ENCODE measurements at places on chromosomes 6 and 20.

DNA sequence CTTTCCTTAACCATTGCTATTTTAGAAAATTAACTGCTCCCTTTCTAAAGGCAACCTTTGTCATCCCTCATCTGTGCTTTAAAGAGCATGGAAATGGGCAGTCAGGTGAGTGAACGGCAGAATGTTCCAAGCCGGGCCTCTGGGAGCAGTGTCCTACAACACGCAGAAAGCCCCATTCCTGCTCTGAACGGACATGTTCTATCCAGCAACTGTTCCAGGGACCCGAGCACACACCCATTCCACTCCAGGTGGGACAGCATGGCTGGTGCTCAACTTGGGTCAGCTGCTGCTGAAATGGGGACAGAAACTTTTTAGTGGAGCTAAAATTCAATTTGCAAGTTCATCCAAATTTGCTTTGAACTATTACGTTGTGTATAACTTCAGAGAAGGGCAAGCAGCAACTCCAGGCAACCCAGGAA lies 26.7 kb downstream of the DIDO1 start:
- DNase-seq = no peak

- DNase-seq = peak; percentile 34
These were observed 40.1 kb upstream of the DYNLRB1 start for GRCh38 chr20:34475979-34476736.

DNA sequence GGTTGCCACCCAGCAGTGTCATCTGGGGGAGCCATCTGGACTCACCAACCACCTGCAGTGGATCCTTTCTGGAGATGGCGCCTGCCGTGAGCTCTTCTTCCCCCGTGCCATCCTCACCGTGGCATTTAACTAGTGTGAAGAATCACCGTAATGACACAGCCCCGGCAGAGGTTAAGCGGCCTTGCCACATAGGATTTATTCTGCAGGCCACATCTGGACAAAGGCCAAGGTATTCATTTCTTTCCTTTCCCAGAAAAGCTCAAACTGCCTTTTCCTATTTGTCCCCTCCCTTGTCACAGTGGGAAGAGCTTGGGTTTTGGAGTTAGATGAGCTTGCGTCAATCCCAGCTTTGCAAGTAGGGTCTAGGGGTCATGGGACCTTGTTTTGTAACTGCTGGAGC lies 88.4 kb downstream of the PXDC1 start:
- DNase-seq = no peak

- DNase-seq = no peak
These were observed 98.7 kb upstream of the RIPOR2 start for GRCh38 chr6:25034431-25034921.

GRCh38 chr6:146770965-146771735 lies 172.4 kb downstream of the ADGB start:
- DNase-seq = peak; percentile 100

GRCh38 chr6:167551628-167552257 lies 226.9 kb downstream of the TTLL2 start:
- no peak for DNase-seq

- DNase-seq = peak; percentile 93
These were observed 15.1 kb downstream of the ACSS1 start for GRCh38 chr20:25042531-25043498.

- DNase-seq = peak; percentile 4
These were observed 94.3 kb upstream of the BHLHE23 start for GRCh38 chr20:63100926-63101699.

GRCh38 chr6:27755768-27756167 lies 156.4 kb downstream of the OR2B2 start:
- DNase-seq = no peak

GRCh38 chr6:75084018-75084417 lies 121.8 kb downstream of the COL12A1 start:
- DNase-seq = no peak

DNA sequence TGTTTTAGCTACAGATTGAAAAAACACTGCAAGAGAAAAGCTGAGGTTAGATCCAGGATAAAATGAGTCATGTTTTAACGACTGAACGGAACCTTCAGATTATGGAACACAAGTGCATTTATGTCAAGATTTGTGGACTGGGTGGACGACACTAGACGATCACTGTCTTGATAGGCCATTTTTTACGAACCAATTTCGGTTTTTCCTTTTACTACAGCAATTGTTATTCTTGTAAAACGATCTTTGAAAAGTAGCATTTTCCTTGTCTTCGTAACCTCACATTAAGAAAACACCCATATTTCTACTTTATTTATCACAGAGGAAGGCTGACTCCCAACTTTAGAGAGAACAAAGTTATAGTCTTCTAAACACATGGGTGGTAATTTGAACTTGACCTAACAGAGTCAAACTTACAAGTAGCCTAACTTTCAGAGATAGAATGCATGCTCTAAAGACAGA lies 294.2 kb upstream of the TCF21 start:
- DNase-seq = no peak

GRCh38 chr6:164927288-164928056 lies 381.9 kb downstream of the C6orf118 start:
- DNase-seq = peak; percentile 53

GRCh38 chr20:38304845-38305447 lies 990 bp downstream of the BPI start:
- peak; percentile 69 for DNase-seq

GRCh38 chr20:728256-728944 lies 39.9 kb downstream of the SLC52A3 start:
- DNase-seq = peak; percentile 84

DNA sequence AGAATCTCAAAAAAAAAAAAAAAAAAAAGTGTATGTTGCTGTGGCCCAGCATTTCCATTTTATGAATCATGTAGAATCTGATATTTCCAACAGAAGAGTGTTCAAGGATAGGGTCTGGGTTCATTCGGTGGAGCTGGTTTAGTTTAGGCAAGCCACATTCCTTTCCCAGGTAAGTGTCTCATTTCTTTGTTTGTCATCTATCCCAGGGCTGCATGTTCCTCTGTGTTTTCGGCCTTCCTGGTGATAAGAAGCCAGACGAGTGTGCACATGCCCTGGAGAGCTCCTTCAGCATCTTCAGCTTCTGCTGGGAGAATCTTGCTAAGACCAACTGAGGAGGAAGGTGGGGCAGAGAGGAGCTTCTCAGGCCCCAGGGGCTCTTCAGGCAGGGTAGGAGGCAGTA lies 38.2 kb downstream of the NFYA start:
- DNase-seq = no peak

DNA sequence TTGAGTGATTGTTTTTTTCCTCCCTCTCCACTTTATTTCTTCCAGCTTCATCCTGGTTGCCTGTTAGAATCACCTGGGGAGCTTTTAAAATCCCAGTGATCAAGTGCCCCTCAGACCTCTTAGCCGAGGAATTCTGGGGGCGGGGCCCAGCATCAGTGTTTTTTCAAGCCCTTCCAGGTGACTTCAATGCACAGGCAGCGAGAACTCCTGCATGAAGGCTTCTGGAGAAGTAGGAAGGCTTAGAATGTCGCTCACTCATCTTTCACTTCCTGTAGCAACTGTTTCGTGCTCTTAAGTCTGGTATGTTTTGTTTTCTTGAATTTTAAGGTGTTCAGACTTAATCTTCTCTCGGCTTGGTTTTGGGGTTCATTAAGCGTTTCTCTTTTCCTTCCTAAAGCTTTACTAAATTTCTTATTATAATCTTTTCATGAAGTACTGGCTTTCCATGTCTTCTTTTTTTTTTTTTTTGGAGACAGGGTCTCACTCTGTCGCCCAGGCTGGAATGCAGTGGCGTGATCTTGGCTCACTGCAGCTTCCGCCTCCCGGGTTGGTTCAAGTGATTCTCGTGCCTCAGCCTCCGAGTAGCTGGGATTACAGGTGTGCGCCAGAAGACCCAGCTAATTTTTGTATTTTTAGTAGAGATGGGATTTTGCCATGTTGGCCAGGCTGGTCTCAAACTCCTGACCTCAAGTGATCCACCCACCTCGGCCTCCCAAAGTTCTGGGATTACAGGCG lies 30.9 kb upstream of the TULP1 start:
- no peak for DNase-seq

DNA sequence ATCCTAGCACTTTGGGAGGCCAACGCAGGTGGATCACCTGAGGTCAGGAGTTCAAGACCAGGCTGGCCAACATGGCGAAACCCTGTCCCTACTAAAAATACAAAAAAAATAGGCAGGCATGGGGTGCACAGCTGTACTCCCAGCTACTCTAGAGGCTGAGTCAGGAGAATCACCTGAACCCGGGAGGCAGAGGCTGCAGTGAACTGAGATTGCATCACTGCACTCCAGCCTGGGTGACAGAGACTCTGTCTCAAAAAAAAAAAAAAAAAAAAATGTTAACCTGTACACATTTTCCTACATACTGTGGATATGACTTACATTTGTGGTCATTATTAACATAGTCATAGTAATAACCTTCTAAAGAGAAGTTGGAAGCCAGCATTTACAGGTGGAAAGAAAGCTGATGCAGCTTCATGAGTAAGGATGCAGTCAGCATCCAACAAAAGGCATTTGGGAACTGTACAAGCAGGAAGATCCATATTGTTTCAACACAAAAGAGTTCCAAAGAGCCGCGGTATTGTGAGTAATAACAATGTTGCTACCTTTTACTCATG lies 186.2 kb downstream of the GPX5 start:
- DNase-seq = peak; percentile 39

- no peak for DNase-seq
These were observed 52.0 kb downstream of the CDC5L start for GRCh38 chr6:44439270-44440045.

DNA sequence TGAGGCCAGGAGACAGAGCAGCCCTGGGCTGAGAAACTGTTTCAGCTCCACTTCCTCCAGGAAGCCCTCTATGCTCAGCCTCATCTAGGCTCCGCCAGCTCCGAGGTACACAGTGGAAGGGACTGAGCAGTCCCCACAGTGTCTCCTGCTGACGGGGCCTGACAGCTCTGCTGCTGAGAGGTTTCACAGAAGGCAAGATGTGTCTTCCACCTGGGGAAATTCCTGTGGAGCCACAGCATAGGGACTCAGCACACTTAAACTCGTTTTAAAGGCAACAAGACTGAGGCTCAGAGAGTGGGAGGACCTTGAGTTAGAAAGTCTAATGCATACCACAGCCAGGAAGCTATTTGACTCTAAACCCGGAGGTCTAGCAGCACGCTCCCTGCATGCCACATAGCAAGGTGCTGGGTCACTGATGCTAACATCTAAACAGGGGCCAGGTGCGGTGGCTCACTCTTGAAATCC lies 6.8 kb downstream of the ADA start:
- DNase-seq = peak; percentile 22

GRCh38 chr6:85079761-85080160 lies 315.4 kb upstream of the TBX18 start:
- no peak for DNase-seq

- DNase-seq = no peak
These were observed 115.0 kb downstream of the KIF6 start for GRCh38 chr6:39610221-39610620.

GRCh38 chr20:20227013-20227571 lies 140.8 kb upstream of the INSM1 start:
- no peak for DNase-seq

DNA sequence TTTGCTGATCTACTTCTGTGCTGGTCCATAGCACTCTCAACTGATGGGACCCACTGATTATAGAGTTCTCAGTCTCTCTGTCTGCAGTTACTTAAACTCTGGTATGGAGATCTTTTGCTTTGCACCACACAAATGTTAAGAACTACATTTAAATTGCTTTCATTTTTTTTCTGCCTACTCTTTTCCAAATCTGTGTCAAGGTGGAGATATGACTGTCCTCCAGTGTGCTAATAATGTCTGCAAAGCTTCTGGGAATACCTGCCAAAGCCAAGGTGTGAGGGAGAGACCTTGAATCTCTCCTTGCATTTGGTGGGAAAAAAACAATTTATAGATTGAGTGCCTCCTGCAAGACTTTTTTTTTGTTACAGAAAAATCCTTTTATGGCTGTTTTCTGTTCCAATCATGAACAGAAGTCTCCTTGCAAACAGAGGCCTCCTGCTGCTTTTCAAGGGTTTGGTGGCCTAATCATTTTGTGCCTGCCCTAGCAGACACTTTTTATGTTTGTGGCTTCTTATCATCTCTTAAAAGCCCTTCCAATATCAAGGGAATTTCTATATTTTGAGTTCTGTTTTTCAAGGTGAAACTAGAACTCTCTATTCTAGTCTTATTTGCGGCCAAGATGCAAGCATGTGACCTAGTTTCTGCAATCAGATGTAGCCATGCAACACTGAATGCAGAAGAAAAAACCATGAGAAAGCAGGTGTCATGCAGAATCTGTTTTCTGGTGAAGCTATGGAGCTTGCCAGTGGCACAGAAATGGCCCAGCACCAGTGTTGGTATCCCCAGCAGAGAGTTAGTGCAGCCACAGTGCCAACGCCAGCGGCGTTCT lies 23.2 kb upstream of the AKIRIN2 start:
- peak; percentile 28 for DNase-seq

- DNase-seq = no peak
These were observed 20.2 kb downstream of the NTSR1 start for GRCh38 chr20:62728781-62729300.

DNA sequence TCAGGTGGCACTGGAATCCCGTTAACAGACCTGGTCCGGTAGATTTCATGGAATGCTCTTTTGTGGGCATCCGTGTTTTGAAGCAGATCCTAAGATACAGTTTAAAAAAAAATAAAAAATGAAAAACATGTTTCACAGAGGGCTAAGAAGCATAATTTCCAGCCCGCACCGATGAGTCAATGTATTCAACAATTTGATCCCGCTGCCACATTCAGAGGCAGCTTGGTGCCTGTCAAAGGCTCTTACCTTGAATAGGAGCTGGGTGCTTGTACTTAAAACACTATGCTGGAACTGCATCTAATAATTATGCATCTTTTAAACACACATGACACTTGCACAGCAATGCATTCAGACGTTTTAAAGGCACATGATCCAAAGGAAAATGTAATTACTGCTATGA lies 164.8 kb downstream of the SYNE1 start:
- DNase-seq = no peak

DNA sequence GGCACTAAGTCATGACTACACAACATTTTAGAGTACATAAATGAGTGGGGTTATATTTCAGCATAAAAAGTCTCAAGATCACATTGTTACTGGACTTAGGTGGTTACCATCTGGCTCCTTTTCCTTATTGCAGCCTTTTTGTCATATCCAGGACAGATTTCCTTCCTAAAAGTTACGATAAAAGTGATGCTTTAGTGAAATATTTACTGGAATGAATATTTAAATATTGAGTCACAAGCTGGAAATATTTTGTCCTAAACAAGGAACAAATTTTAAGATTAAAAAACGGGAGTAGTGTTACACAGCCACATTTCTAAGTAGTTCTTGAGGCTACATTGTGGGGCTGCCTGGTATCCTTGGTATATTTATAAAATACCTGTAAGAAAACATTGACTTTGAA lies 52.2 kb downstream of the CDC40 start:
- no peak for DNase-seq

DNA sequence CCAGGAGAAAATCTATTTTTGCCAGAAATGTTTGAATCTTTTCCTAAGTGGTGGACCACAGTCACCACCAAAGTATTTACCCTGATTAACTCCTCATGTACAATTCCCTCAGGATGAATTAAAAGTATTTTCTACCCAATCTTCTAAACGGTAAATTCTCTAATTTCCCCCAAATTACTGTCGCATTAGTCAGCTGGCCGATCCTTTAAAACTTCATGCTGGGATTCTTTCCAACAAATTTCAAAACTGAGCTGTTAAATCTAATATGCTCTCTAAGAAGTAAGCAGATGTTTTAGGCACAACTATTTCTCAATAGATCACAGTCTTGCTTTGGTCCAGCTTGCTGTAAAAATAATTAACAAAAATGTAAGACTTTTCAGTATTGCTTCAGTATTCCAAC lies 447.2 kb downstream of the FRK start:
- no peak for DNase-seq

- no peak for DNase-seq
These were observed 110.3 kb upstream of the EYA4 start for GRCh38 chr6:133130863-133131262.

Data from common myeloid progenitor, CD34-positive (primary cell).